Psoas muscle (tissue), 8 donors: ENCODE measurements at places on chromosomes 5 and 9.

GRCh38 chr9:137891588-137892423, 14.2 kb downstream of the CACNA1B start:
- no peak for DNase-seq

GRCh38 chr9:16442622-16443021, 427.8 kb downstream of the BNC2 start:
- DNase-seq: peak; percentile 23

DNA sequence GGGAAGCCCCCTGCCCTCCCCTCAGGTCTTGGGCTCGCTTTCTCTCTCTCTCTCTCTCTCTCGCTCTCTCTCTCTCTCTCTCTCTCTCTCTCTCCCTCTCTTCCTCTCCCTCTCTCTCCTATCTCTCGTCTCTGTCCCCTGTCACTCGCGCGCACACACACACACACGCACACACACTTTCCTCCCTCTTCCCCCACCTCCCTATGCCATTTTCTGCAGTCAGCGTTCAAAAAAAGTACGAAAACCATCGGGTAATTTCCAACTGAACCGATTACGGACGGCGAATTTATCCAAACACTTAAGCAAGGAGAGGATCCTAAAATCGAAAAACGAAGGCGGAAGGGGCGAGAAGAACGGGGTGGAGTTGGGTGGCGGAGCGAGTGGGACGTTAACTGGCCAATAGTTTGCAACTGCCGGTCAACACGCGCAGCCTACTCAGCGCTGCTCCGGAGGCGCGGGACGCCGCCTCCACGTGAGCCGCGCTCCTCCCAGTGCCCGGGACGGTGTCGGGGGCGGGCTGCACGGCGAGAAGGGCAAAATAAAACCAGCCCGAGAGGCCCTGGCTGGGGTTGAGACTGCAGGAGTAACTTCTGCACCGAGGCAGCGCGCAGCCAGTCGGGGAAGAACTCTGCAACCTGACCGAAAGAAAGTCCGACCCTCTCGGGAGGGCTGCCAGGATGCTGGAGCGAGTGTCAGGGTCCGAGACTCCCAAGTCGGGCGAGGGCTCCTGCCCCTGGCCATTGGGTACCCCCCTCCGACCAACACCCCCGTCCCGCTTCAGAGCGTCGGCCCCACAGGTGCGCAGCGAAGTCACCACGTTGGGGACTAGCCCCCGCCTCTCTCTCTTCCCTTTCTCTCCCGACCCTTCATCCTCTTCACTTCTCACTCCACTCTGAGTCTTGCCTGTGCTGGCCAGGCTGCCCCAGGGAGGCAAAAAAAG, 24.9 kb upstream of the ELAVL2 start:
- peak; percentile 42 for DNase-seq

GRCh38 chr9:114001410-114001685, 76.8 kb downstream of the AMBP start:
- DNase-seq: no peak

GRCh38 chr9:6714176-6714575, 43.6 kb upstream of the KDM4C start:
- no peak for DNase-seq

DNA sequence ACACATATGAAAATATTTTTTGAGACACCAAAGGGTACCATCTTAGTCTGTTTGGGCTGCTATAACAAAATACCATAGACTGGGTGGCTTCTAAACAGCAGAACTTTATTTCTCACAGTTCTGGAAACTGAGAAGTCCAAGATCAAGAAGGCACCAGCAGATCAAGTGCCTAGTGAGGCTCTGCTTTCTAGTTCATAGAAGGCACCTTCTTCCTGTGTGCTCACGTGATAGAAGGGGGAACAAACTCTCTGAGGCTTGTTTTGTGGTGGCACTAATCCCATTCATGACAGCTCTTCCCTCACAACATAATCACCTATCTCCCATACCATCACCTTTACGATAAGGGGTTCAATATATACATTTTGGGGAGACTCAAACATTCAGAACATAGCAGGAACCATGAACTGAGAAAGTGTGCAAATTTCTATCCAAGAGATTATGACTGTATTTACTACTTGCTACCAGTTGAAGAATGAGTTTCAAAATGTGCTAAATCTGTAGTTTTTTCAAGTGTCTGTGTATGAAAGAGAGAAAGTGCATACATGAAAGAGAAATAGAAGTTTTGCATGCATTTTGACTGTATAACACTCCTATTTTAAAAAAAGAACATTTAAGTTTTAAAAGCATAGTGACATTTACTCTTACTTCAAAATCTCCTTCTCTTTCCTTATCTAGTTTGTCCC, 207.3 kb downstream of the PARP8 start:
- DNase-seq: no peak

DNA sequence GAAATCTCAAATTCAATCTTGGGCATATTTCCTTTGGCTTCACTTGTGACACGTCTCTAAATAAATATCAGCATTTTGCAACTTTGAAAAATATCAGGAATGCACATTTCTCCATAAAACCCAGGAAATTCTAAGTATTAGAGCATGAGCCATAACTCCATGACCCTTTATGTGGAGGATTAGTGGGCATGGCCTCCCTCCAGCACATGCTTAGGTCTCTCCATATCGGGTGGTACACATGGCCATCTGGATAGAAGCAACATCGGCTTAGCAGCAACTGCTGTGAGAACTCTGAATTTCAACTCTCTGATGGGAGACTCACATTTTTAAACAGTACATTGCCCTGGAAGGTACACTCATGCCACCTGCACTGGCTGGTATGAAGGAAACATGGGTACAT, 73.7 kb upstream of the EGFLAM start:
- DNase-seq: no peak

DNA sequence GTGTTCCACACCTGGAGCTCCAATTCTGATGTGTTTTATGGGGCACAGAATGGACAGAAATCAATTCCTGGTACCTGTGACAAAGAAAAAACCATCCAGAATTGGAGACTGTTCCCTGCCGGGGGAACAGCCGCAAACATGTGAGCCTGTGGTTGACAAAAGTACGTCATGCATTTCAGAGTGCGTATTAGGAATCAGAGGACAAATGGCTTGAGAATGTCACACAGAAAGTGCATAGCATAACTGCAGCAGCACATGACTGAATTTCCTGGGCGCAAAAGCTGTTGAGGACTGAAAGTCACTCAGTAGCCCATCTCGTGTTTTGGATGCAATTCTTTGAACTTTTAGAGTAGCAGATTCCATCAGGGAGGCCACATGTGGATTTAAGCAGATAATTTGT, 85.1 kb downstream of the TRIO start:
- no peak for DNase-seq

DNA sequence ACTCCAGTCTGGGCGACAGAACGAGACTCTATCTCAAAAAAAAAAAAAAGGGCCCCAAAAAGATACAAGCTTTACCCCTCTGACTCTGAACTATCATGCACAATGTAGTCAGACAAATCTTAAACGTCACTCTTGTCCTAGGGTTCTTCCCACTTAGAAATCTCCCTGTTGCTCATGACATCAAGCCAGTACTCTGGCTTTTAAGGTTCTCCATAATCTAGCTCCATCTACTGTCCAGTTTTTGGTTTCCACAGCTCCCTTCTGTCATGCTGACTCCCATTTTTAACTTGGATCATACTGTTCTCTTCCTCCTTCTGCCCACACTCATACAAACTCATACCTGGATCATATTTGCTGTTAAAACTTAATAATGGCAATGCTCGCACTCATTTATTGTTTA, 156.7 kb upstream of the TLX3 start:
- no peak for DNase-seq

DNA sequence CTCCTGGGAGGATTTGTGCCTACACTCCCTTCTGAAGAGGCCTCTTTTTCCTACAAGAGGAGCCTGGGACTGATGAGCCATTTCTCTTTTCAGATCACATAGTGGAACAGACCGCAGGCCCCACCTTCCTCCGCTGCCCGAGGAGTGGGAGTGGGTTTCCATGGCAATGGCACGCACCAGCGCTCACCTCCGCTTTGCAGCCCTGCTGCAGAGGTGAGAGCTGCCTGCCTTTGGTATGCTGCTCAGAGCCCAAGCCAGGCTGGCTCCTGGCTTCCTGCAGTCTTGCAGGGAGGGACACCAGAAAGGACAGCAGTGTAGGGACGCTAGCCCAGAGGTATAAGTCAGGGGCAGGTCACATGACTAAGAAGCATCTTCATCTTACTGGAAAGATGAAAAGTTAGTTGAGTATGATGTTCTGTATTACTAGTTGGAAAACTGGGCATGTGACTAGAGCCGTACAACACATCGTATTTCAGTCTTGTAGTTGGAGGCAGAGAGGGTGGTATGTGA, 12.4 kb downstream of the PTTG1 start:
- DNase-seq: no peak

DNA sequence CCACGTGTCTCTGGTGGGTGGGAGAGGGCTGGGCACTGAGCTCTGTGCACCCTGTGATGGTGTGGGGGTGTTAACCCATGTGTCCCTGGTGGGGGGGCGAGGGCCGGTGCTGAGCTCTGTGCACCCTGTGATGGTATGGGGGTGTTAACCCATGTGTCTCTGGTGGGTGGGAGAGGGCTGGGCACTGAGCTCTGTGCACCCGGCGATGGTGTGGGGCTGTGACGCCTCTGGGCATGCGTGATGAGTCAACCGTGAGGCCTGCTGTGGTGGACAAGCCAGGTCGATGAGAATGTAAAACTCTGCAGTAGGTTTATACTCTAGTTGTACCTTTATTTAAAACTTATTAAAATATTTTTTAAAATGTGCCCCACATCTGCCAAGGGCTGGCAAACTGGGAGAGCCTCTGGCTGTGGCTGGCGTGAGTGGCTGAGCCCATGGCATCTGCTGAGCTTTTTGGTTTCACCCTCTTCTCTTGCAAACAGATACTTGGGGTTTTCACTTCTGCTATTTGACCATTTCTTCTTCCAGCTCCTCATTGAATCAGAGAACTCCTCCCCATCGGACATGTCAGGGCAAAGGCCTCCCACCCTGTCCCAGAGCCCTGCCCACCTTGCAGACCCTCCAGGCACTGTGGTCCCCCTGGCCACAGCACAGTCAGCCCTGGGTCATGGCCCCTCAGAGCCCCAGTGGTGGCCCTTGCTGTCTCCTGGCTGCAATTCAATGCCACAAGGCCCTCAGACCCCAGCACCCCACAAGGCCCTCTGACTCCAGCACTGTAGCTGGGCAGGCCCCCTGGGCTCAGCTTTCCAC, 18.5 kb upstream of the EXOC3 start:
- DNase-seq: peak; percentile 30

- peak; percentile 74 for DNase-seq
Measured at GRCh38 chr5:38666668-38667498, 110.4 kb upstream of the LIFR start.

DNA sequence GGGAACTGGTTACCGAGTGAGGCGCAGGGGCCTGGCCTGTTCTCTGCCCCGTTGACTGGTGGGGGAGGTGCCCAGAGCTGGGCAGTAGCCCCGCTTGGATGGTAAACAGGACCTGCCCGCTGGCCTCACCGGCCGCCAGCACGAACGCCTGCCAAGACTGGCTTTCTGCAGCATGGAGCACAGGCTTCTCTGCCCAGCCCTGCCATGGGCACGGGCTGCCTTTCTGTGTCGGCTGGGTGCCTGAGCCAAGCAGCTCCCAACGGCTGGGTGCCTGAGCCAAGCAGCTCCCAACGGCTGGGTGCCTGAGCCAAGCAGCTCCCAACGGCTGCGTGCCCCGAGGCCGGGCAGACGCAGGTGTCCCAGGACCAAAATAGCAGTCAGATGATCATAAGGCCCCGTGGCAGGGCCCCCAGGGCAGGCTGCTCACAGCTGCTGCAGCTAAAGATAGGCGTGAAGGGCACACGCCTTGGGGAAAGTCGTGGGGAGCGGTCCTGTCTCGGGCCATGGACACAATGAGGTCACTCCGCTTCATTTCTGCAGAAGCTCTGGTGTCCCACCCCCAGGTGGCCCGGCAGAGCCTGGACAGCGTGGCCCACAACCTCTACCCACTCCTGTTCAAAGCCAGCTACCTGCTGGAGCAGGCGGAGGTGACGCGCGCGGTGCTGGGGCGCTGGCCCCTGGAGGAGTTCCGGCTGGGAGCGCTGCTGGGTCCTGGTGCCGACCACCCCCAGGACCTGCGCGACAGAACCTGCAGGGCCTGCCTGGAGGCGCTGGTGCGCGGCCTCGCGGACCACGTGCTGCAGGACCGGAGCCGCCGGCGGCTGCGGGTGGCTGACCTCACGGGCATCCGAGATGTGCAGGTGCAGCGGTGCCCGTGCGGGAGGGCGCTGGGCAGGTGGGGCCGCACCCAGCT, at the start of gene LRRC14B:
Gene LRRC14B, plus strand, starts transcription at position 460 of the 913 bp plus-strand sequence. Its CDS starts 44 bp downstream, at position 504.
- peak; percentile 95 for DNase-seq

GRCh38 chr9:90020276-90020871, 415.6 kb downstream of the GADD45G start:
- no peak for DNase-seq
